ENCODE measurements at places on chromosomes 4 and X. TPM values are rescaled to one million over a fixed set of nuclear protein-coding genes. Genes with fewer than 3 reads are reported as not detected.
A peak's percentile ranks its signal among the peaks of the same experiment; 100 is the strongest.

DNA sequence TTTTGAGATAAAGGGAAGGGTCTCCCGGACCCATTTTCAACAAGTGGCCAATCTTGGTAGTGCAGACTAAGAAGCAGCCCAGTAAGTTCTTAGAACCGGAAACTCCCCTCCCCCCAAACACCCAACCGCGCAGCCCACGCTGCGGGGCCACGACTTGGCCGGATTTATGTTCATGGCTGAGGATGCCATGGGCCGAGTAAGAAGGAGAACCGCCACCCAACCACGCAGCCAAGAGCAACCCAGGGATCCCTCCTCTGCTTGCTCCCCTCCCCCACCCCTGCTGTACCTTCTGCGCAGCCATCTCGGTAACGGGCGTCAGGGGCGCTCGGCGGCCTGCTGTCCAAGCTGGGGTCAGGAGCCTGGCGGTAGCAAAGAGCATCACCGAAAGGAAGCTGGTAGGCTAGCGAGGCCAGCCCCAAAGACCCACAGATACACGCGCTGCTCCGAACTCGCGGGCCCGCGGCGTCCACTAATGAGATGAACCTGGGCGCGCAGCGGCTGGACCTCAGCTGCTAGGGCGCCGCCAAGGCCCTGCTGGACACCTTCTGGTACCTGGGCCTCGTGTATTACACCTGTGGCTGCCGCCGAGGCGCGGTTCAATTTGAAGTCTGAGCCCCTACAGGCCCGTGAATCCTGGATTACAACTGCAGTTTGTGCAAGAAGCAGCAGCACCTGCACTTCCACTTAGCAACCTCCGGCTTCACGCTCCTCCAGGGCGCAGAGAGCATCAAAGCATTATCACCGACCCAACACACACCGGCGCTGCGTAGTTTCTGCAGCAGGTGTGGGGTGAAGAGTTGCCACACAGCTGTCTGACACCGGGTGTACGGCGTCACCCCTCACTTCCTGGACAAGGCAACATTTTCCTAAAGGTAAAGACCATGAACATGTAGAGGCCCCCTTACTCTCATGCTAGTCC is 63.4 kb downstream of the NUDT10 start:
- H3K36me3 ChIP-seq: no peaks in the 10 kb centered on the region
- H3K4me3 ChIP-seq: no peak overlapping the region
- peak overlapping the region; percentile 24 for H3K27ac ChIP-seq
- H3K4me1 ChIP-seq: no peaks in the 10 kb centered on the region
- H3K27me3 ChIP-seq: peaks cover 6% of the 10 kb centered on the region

DNA sequence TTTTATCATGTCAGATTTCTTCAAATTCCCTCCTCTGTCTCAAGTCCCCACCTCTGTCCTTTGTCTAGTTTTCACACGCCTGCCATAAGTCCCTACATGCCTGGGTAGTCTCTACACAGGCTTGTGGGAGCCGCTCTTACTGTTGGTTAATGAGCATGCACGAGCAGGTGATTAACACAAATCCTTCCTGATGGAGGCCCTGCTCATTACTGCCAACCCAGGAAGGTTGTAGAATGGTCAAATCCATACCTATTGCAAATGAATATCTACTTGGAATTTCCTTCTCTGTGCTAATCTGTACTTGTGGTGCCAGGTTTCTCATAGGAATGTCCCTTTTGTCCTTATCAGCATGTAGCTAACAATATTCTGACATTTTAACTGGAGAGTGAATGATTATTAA is 208.4 kb upstream of the HDX start:
- no peak overlapping the region for H3K4me3 ChIP-seq
- H3K4me1 ChIP-seq: no peaks in the 10 kb centered on the region
- no peak for DNase-seq
- H3K27ac ChIP-seq: no peak overlapping the region
- H3K27me3 ChIP-seq: no peaks in the 10 kb centered on the region
- no peaks in the 10 kb centered on the region for H3K36me3 ChIP-seq

- no peak overlapping the region for H3K27ac ChIP-seq
- no peaks in the 10 kb centered on the region for H3K36me3 ChIP-seq
- no peak for DNase-seq
Measured at GRCh38 chrX:73561801-73562200, 1.2 kb upstream of the CHIC1 start.

DNA sequence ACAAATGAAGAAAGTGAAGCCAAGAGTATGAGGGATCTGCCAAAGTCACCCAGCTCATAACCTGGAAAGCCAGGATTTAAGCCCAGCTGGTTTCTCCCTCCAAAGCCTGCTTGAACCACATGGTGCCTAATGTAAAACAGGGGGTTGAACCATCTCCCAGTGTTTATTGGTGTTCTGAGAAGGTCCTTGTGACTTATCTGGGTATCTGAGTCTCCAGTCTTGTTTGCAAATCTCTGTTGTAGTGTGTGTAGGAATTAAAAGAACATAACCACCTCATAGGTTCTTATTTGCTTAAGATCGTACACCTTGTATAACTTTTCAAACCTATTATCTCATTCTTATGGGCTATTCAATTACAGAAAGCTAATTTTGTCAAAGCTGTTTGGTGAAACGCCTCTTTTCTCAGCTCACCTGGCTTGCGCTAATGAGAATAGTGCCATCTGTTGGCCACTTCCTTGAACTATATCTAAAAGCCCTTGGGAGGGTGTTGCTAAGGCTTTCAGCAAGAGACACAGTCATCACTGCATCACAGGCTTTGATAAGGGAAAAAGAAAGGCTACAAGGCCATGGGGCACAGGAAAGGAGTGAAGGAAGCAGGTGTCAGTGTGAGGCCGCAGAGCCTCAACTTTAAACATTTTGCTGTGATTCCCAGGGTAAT is 34.0 kb downstream of the ETDB start:
- H3K27me3 ChIP-seq: no peaks in the 10 kb centered on the region
- no peak overlapping the region for H3K4me3 ChIP-seq
- no peak overlapping the region for H3K27ac ChIP-seq
- H3K4me1 ChIP-seq: no peaks in the 10 kb centered on the region

DNA sequence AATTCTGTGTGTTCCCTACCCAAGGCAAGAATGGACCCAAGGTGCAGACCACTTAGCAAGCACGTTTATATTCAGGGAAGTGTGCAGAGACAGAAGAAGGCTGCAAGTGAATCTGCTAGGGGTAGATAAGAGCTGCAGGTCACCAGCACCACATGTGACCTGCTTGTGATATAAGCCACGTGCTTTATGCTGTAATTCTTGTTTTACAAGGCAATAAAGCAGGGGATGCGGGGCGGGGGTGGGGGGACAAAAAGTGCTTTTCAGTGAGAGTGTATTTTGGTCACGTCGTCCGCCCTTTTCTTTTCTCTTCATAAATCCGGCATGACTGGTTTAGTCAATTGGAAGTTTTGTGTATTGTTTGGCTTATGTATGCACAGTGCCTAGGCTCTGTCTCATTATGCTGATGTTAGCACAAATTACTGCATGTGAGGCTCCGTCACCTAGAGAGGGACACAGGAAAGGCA is 192.7 kb downstream of the RBMX2 start:
- H3K36me3 ChIP-seq: no peaks in the 10 kb centered on the region
- H3K27ac ChIP-seq: no peak overlapping the region
- no peaks in the 10 kb centered on the region for H3K27me3 ChIP-seq
- DNase-seq: no peak

DNA sequence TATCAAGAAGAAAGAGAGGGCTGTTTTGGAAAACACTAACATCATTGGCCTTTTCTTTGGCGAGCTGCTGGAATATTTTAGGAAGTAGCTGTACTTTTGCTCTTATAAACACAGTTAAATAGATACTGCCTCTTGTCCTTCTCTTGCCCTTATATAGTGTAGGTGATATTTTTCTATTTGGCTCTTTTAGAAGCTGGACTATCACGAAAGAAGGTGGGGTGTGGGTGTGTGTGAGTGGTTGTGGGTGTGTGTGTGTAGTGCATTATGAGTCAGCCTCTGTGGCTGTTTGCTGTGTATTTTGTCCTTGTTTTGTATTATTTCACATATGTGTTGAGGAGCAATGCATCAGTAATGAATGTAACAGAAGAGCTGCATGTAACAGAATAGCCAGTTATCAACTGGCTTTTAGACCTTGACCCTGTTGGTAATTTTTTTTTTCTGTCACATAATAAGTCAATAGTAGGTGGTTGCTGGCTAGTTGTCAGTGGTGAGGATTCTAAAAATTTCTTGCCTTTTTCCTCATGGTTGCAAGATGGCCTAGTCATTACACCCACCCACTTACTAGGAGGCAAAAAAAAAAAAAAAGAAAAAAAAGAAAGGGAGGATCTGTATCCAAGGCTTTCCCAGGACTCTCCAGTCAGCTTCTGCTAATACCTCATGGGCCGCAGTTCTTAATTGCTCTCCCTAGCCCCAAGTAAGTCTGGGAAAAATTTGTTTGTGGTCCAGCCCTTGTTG is 23.8 kb downstream of the ARHGAP10 start:
- H3K4me1 ChIP-seq: peaks cover 4% of the 10 kb centered on the region
- no peaks in the 10 kb centered on the region for H3K27me3 ChIP-seq
- H3K4me3 ChIP-seq: no peak overlapping the region
- peak overlapping the region; percentile 27 for H3K27ac ChIP-seq

DNA sequence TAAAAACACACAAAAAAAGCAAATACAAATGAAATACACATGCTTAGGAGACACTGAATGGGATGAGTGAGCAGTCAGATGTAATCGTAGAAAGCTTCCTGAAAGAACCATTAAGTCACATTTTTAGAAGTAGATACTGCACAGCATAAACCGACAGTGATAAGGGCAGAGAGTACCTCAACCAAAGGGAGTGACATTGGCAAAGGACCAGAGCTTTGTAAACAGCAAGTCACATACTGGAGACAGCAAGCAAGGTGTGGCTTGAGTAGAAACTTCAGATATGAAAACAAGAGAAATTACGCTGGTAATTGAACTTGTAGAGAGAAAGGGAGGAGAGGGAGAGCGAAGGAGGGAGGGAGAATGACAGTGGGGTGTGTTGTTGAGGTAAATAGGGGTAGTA is 92.0 kb downstream of the CHRDL1 start:
- DNase-seq: no peak
- no peaks in the 10 kb centered on the region for H3K36me3 ChIP-seq
- H3K4me1 ChIP-seq: no peaks in the 10 kb centered on the region
- no peaks in the 10 kb centered on the region for H3K27me3 ChIP-seq

- H3K27ac ChIP-seq: no peak overlapping the region
- H3K4me3 ChIP-seq: no peak overlapping the region
- H3K4me1 ChIP-seq: no peaks in the 10 kb centered on the region
- no peak for DNase-seq
- H3K27me3 ChIP-seq: no peaks in the 10 kb centered on the region
- no peaks in the 10 kb centered on the region for H3K36me3 ChIP-seq
Measured at GRCh38 chr4:38100474-38101255, 140.5 kb downstream of the PTTG2 start.

GRCh38 chrX:104681214-104681613 is 115.2 kb downstream of the IL1RAPL2 start:
- H3K4me3 ChIP-seq: no peak overlapping the region
- no peak for DNase-seq
- no peaks in the 10 kb centered on the region for H3K4me1 ChIP-seq
- H3K27ac ChIP-seq: no peak overlapping the region
- H3K36me3 ChIP-seq: no peaks in the 10 kb centered on the region

- H3K4me1 ChIP-seq: no peaks in the 10 kb centered on the region
- H3K27me3 ChIP-seq: no peaks in the 10 kb centered on the region
- no peak for DNase-seq
- no peak overlapping the region for H3K27ac ChIP-seq
Measured at GRCh38 chrX:46040001-46040400, 505.2 kb downstream of the ZNF674 start.

GRCh38 chrX:118679290-118679689 is 48.1 kb upstream of the IL13RA1 start:
- H3K27me3 ChIP-seq: no peaks in the 10 kb centered on the region
- no peaks in the 10 kb centered on the region for H3K4me1 ChIP-seq
- no peak overlapping the region for H3K4me3 ChIP-seq

PLXNA3 gene
- 42.9 TPM for total RNA-seq

SLC25A5 gene
- total RNA-seq: 308 TPM

HAND2 gene
- 3.0 TPM for total RNA-seq

COL4A6 gene
- total RNA-seq: 2.0 TPM

WDR17 gene
- total RNA-seq: 8.5 TPM

ZAR1 gene
- total RNA-seq: 0.34 TPM

CLDN22 gene
- not detected for total RNA-seq

Data from upper lobe of left lung (tissue), 6 donors.